ENCODE measurements at places on chromosomes 4 and X. TPM values are rescaled to one million over a fixed set of nuclear protein-coding genes. Genes with fewer than 3 reads are reported as not detected.
A peak's percentile ranks its signal among the peaks of the same experiment; 100 is the strongest.

SPIN3 gene
- total RNA-seq: 24.5 TPM

CABS1 gene
- total RNA-seq: not detected

GRCh38 chrX:22345884-22346283 is 73.2 kb downstream of the CBLL2 start:
- DNase-seq: no peak

GRCh38 chr4:107153956-107154355 is 117.8 kb upstream of the DKK2 start:
- DNase-seq: no peak

IGFBP7 gene
- total RNA-seq: 482 TPM

CSAG1 gene
- not detected for total RNA-seq

DNA sequence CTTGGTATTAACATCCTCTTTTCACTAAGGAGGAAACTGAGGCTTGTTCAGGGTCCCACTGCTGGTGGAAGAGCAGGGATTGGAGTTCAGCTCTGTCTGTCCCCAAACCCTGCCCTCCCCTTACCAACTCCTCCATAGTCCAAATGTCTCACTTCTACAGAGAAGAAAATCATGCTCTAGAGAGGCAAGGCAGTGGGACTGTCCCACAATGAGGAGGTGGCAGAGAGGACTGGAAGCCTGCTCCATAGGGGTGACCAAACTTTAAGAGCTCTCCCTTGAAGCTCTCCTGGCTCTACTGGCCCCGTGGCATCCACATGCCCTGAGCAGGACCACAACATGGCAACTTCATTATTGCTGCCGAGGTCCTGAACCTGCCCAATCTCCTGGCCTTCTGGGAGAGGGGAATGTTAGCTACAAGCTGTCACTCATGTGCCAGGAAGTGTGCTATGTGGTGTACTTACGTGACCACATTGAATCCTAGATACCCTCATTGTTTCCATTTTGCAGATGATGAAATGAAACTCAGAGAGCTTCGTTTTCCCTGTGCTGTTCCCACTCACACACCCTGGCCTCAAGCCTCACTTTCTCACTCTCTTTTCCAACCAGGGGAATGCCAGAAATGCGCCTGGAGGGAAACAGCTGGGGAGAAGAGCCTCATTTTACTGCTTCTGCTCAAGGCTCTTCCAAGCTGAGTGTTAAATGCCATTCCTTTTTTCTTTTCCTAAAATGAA is 71.5 kb downstream of the ANAPC4 start:
- DNase-seq: no peak

DNA sequence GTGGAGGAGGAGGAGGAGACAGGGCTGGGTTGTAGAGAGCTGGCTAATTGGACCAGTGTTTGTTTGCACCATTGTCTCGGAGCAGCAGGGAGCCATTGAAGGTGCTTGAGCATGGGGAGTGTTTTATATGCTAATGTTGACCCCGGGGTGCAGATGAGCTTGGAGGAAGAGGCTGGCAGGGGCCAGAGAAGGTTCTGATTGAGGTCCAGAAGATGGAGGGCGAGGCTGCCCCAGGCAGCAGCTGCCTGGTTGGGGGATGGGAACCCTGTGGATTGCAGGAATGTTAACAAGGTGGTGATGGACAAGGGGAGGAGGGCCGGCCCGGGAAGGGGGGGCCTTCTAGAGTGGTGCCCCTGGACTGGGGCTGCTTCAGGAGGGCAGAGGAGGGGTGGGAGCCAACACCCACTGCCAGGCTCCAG is 18.0 kb downstream of the DOK7 start:
- DNase-seq: no peak

GRCh38 chr4:86778175-86778574 is 71.0 kb downstream of the SLC10A6 start:
- DNase-seq: no peak

DNA sequence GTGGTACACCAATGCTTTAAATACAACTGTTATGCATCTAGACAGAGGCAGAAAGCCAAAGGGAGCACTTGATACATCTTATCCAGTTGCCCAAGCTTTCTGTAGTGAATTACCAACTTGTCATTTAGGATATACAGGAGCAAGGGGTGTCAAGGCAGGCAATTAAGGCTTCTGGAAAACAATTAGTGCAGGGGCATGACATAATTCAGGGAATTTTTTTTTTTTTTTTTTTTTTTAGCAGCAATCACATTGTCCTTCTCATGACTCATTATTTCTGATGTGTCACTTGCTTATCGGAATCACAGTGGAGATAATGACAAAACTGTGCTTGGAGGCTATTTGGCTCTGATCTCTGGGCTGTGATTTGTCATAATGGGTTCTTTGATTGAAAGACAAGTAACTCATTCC is 259.5 kb downstream of the ARHGAP24 start:
- no peak for DNase-seq

CXCL1 gene
- total RNA-seq: 11.6 TPM

DNA sequence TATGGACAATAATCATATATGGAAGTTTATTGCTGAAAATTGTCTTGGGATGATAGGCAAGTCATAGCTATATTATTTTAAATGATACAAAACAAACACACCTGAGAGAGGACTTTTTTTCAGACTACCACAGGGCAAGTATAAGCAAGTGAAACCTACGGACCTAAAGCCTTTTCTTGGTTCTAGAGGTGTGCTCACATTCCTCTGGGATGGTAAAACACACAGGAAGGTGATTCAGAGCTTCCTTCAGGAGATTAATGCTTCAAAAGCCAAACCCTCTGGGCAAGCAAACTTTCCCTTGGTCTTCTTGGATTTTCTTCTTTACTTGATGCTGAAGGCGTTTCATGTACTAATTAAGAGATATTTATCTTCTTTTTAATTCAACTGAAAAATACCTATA is 60.1 kb upstream of the ACSL4 start:
- no peak for DNase-seq

DNA sequence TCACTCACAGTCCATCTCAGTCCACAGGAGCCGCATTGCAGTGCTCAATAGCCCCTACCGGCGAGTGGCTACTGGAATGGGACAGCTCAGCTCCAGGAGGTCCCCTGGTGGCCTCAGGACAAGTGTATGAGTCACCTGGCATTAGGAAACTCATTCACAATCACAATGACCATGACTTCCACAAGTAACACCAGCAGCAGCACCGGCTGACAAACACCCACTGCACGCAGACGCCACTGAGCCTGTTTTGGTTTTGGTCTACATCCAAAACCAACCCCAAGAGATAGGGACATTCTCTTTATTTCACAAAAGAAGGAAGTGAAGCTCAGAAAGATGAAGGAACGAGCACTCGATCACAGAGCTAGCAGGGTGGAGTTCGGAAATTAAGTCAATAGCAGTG is 8.1 kb downstream of the JAKMIP1 start:
- DNase-seq: peak; percentile 19

DNA sequence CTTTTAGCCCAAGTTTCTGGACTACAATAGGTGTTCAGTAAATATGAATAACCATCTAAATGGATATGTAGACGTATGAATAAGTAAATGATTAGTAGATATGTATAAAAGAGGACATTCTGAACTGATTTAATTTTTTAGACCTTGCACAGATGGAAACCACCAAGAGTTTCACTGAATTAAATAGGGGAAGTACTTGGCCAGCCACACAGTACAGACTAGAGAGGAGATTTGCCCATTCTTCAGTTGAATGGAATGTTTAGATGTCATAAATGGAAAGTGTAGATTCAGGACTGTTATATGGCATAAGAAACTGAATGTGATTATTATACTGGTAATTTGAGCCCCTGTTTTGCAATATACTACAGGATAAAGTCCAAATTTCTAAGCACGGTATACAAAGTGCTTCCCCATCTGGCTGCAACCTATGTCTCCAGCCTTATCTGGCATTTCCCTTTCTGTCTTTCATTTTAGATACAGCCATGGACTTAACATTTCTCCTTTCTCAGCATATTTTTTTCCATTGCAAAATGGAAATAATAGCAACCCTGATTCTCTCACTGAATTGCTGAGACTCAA is 137.8 kb upstream of the HS3ST1 start:
- no peak for DNase-seq

- no peak for DNase-seq
Observed at GRCh38 chr4:56630876-56631666, 50.0 kb downstream of the HOPX start.

DNA sequence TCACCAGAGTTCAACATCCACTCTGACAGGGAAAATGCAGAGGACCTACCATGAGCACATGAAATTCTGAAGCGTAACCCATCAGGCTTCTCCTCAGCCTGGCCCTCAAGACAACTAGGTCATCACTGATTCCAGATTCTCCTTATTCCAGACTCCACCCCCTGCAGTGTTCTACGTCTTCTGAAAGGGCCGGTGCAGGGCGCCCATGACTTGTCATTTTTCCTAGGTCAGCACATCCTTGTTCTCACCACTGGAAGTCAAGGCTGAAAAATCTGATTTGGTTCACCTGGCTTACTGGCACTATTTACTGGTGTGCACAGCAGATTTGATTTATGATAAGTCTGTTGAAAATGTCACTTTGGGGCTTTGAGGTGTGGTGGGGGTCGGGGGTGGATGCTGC is 140.9 kb upstream of the KLF3 start:
- DNase-seq: no peak

DNA sequence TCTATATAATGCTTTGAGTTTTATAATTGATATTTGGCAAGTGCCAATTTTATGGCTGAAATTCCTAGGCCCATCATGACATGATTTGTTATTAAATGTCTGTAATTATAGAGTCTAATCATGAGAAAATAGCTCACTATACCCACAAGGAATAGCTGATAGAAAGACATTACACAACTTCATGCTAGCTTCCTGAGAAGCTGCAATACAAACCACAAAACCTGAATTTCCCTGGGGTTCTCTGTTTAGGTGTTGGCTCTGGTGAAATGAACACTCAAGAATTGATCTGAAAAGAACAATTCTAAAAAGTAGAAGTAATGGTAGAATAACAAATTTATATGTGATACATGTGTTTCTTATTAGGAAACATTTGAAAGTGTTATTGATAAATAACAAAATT is 169.6 kb downstream of the GASK1B start:
- no peak for DNase-seq

DDX53 gene
- not detected for total RNA-seq

IL1RAPL1 gene
- total RNA-seq: 10.3 TPM

GLOD5 gene
- total RNA-seq: not detected

- DNase-seq: no peak
Observed at GRCh38 chr4:158817562-158818296, 48.9 kb downstream of the FNIP2 start.

DNA sequence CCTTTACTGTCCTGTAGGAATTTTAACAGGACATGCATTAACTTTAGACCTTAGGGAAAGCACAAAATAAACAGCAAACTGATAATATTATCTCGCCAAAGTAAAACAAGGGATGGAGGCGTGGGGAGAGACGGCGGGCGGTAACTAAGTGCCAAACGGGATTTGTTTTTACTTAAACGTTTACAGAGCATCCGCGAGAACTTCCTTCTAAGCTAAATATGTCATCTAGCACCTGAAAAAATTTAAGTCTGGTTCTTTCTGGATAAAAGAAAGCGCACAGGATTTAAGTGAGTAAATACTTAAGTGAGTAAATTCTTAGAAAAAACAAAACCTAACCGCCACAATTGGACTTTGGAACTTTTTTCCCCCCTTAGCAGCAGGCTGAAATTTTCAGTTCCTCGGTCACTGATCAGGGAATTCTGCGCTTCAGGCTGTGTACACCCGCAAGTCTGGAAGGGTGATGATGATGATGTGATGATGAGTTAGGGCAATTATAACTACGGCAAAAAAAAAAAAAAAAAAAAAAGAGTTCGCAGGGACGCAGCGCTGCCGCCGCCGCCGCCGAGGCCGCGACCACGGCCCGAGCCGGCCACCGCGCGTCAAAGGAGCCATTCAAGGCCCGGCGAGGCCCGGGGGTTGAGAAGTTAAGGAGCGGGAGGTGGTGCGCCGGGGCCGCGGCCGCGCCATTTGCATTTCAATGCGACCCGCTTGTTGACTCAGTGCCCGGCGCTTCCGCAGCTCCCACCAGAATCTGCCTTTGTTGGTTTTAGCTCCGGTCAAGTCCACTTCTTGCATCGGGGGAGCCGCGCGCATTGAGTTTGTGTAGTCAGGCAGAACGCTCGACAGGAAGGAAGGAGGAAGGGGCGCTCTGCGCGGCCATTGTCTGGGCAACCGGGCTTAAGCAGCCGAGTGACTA is 108.8 kb downstream of the SPRY1 start:
- peak; percentile 71 for DNase-seq

LIMCH1 gene
- 195 TPM for total RNA-seq

DNA sequence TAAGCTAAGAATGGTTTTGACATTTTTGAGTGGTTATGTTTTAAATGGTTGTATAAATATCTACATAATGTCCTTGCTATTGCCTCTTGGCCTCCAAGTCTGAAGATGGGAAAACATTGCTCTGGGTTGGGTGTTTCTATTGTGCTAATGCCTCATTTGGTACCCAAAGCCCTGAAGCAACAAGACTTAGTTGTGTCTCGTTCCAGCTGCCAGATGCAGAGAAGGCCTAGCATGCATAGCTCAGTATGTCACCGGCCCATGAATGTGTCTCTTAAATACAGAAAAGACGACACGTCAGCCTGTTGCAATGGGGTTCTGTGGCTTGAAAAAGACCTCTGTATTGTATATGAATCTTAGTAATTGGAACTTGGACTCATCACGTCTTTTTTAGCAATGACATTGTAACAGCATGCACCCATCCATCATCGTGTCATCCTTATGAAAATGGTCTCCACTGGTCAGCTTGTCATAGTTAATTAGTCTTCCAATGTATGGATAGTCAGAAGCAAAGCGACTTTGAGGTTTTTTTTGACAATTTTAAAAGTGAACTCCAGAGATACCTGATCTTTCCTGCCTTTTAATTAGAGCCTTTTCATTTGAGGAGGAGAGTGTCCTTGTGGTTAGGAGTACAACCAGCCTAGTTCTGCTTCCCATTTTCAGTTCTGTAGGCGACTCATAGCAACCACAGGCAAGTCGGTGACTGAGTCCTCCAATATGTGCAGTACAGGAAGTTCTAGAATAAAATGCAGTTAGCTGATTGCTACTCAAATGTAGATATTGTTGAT is 126.4 kb upstream of the GATB start:
- no peak for DNase-seq

GRK4 gene
- total RNA-seq: 14.8 TPM

GRCh38 chr4:183588169-183588675 is 70.8 kb downstream of the RWDD4 start:
- no peak for DNase-seq

GRCh38 chr4:74444891-74445642 is at the start of gene AREG:
Gene AREG (plus strand): TSS chr4:74445136. CDS start chr4:74445346, 210 bp downstream.
- peak; percentile 80 for DNase-seq

CCDC110 gene
- 0.36 TPM for total RNA-seq

GRCh38 chr4:159366966-159367780 is 264.3 kb downstream of the RAPGEF2 start:
- DNase-seq: no peak

GRCh38 chr4:4481399-4481994 is 60.4 kb downstream of the STX18 start:
- DNase-seq: no peak

RAB40A gene
- 1.2 TPM for total RNA-seq

GRCh38 chr4:105586638-105587328 is 34.4 kb downstream of the ARHGEF38 start:
- no peak for DNase-seq

CT47A7 gene
- not detected for total RNA-seq

CLDN34 gene
- total RNA-seq: not detected

- DNase-seq: no peak
Observed at GRCh38 chrX:109822861-109823260, 89.8 kb upstream of the ACSL4 start.

Measured in sciatic nerve (tissue), 2 donors.